ENCODE measurements at places on chromosomes 16 and 17.

GRCh38 chr16:3595521-3596021 is 15.8 kb downstream of the SLX4 start:
- no peak for DNase-seq

- no peak for DNase-seq
Observed at GRCh38 chr16:12271006-12271405, 294.5 kb downstream of the SNX29 start.

DNA sequence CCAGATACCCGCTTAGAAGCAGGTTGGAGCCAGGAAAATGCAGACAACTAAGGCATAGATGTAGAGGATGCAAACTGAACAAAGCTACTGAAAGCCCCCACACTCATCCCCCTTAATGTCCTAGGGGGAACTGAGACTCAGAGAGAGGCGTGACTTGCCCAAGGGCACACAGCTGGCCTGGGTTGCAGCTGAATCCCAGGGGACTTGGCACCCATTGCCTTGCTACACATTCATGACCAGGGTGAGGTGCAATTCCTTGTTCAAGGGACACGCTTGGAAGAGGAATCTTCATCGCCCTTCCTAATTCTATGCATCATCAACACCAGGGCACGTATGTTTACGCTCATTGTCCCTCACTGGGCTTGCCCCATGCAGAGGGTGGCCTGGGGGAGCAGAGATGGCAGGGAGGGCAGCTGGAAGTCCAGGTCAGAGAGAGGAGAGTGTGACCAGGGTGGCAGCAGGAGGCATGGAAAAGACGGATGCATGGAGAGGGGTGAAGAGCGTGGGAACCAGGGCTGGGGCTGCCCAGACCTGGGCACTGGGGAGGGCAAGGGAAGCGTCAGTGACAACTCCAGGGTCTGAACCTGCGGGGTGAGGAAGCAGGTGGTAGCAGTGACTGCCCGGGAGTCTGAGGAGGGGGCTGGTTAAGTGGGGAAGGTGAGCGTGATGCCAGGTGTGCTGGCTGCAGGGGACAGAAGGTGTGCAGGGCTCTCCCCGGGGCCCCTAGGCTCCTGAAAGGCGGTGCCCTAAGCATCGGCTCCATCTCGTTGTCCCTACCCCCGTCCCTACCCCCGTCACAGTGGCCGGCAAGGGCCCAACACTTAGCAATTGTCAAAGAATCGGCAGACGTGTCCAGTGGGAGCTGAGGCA is 267.1 kb upstream of the TNRC6C start:
- no peak for DNase-seq

- no peak for DNase-seq
Observed at GRCh38 chr17:37774504-37774903, 29.6 kb upstream of the HNF1B start.

DNA sequence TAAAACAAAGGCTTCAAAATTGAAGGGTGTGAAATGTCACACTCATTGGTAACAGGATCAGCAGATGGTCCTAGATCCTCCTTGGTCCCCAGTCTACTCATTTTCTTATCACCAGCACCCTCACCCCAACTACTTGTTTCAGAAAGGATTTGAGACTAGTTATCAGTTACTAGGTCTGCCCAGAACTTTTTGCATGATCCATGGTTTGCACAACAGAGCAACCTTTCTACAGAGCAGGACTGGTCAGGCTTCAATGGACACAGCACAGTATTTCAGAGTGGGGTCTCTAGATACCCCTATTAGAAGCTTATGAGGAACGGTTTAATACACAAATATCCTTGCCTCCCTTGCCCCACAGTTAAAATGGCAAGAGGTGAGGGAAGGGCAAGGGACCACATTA is 25.6 kb downstream of the TTC19 start:
- DNase-seq, result no peak

GRCh38 chr17:49108318-49108717 is 24.3 kb upstream of the B4GALNT2 start:
- DNase-seq, result no peak

- DNase-seq, result no peak
Observed at GRCh38 chr17:49951362-49952082, 17.5 kb upstream of the DLX4 start.
